ENCODE measurements at places on chromosomes 1 and 21.

- DNase-seq, result no peak
These were observed 1.5 kb upstream of the HES2 start for GRCh38 chr1:6421266-6421665.

- DNase-seq, result no peak
These were observed 232.8 kb upstream of the PTBP2 start for GRCh38 chr1:96488777-96489176.

- DNase-seq, result no peak
These were observed 40.7 kb upstream of the SLC5A9 start for GRCh38 chr1:48181669-48182367.

DNA sequence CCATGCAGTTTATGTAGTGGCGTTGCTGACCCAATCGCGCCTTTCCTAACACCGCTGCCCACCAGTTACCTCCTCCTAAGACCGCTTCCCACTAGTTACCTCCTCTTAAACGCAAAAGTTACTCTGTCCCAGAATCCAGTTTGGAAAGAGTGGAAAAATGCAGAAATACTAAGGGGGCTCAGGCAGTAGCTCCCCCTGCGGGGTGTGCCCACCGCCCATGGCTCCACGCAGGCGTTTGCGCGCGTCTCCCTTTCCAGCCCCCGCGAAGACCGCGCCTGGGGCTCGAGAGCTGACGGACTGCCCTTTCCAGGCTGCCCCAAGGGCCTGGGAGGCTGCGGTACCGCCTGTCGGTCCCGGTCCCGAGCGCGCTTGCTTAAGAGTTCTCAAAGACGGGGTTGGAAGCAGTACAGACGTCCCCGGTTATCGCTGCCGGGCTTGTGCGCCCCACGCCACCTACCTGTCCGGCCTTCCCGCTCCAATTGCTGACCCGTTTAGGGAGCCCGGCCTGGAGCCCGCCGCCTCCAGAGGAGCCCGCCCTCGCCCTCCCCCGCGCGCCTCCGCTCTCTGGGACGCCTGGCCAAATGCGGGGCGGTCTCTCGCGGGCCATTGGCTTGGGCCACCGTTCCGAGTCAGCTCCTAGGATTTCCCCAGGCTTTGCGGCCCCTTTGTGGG is 414.1 kb upstream of the ESRRG start:
- no peak for DNase-seq

GRCh38 chr1:236416165-236416564 is 22.1 kb downstream of the EDARADD start:
- peak; percentile 16 for DNase-seq

- DNase-seq, result peak; percentile 50
These were observed 25.7 kb upstream of the ABCG1 start for GRCh38 chr21:42193131-42193671.

DNA sequence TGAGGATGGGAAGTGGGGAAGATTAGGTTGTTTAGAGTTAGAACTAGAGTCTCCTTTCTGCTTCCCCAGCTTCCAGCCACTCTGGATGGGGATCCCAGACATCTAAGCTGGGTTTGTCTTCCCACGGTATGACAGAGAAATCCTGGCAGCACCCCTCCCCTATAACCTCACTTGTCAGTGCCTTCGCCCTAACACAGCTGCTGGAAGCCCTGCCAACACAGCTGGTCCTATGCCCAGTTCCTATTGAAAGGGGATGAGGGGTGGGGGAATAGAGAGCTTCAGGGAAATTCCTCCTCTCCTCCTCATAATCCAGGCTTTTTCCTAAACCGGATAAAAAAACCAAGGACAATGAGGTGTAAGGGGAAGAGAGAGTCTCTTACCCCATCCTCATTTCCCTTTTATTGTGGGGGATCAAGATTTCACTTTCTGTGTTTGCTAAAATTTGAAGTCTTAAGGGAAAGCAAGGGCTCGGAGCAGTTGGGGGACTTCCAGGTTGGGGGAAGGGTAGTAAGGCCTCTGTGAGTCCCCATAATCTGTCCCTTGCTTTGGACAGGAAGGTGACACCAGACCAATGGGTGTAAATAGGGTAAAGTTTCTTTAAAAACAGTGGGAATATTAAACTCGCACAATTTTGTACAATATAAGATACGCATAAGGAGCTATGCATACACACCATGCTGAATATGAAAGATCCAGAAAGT is 590 bp downstream of the TMOD4 start:
- no peak for DNase-seq

- DNase-seq, result no peak
These were observed 18.9 kb downstream of the HTR1D start for GRCh38 chr1:23198373-23198772.

DNA sequence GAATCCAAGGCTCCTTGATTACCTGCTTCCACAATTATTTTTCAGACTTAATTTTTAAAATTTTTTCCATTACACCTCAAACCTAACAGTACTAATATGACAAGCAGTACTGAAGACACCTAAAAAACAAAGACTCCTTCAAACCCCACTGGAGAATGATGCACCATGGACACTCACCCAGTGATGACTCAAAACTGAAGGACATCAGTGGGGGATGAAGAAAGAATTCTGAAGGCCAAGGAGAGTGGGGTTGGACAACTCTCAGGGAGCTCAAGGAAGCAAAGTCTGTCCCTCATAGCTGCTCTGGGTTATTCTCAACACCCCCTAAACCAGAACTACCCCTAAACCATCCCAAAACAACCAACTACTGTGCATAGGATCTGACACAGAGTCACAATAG is 2.4 kb upstream of the ARHGAP29 start:
- DNase-seq, result no peak

DNA sequence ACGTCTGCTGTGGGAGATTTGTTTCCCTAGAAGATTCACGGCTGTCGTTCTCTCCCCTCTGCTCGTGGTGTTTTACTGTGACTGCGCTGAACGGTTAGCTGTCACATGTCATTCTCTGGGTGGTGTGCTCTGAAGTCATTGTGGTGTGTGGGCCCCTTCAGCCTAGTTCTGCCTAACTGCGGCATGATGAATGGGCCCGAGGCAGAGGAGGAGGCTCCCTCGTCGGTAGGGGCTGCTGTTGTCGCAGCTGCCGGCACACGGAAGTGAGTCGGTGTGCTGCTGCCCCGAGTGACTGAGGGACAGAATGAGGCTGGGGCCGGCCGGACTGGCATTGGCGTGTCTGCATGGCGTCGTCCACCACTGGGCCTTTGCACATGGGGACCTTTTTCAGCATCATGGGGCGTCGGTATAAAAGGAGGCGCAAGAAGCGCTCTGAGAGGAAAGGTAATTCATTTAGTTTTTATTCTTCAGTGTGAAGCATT is 77.9 kb downstream of the ADARB1 start:
- DNase-seq, result peak; percentile 63

DNA sequence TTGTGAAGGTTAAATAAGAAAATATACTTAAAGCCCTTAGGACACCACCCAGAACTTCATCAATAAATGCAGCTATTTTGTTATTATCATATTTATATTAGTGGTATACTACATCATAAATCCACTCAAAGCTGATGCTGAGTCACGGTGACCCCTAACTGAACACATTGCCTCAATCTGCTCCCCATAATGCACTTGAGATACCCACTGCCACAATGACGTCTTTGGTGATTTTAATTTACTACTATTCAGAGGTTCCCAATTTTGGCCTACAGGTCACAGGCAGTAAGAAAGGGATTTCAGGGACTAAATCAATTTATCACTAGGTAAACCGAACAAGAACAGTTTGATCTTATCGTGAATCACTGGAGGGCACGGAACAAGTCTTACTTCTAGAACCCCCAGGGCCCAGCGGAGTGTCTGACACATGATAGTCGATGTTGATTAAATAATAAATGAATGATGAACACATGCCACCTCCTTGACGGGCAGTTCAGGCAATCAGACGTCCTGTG is 493 bp upstream of the CHD1L start:
- no peak for DNase-seq

DNA sequence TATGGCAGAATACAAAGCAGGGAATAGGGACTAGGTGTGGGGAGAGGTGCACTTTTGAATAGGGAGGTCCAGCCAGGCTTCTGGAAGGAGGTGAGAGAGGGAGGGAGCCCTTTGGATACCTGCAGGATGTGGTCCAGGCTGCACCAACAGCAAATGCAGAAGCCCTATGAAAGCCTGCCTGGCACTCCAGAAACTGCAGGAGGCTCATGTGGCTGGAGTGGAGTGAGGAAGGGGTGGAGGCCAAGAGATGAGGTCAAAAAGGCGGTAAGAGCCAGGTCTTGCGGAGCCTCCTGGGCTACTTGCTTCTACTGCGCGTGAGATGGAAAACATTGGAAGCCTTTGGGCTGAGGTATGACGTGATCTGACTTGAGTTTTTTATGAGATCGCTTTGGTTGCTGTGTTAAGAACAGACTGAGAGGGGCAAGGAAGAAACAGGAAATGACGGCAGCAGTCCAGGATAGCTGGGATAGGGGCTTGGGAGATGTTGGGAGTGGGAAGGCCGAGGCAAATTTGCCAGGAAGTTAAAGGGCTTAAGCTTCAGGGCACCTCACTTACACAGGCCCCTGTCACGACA is 4.4 kb upstream of the BATF3 start:
- no peak for DNase-seq

DNA sequence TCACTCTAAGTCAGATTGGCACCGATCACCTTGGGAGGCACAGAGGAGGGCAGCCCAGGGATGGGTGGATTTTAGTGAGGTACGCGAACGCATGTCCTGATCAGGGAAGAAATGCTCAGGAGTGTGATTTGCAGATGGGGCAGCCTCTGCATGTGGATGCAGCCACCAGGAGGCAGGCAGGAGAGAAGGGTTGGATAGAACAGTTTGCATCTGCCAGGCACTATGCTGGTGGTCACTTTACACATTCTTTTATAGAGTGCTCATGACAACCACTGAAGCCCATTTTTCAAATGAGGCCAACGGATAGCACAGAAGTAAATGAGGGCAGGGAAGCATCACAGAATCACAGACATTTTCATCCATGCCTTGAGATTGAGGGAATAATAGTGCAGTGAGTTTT is 5.7 kb downstream of the LAMB3 start:
- no peak for DNase-seq

DNA sequence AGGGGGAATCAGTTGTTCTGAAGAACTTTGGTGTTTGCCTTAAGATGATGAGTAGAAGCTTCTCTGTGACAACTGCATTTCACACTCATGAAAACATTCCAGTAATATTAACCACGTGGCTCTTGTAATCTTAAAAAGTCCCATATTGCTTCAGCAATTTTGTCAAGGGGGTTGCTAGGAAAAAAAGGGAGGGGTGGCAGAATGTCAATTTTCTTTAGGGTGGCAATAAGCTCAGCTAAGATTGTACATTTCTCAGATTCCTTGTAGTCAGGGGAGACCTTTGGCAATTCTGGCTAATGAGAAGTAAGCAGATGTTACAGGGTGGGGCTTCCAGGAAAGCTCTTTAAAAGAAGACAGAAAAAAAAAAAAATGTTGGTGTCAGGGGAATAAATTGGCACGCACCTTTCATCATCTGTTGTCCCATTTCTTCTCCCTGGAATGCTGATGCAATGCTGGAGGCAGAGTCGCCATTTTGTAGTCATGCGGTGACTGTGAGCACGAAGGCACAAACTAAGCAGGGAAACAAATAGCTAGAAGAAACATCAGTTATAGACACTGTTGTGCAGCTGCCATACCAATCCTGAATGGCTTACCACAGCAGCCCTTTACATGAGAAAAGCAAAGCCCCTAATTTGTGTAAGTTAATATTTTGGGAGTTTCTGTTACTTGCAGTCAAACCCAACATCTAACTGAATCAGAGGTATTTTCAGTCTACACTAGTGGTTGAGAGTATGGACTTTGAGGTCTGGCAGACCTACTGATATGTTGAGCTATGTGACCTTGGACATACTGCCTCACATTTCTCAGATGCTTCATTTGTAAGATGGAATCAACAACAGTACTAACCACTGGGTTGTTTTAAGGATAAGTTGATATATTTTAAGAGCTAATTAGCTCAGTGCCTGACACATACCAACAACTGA is 56.1 kb upstream of the MRPS6 start:
- no peak for DNase-seq

GRCh38 chr1:69568421-69569174 is 876 bp downstream of the LRRC7 start:
- no peak for DNase-seq

DNA sequence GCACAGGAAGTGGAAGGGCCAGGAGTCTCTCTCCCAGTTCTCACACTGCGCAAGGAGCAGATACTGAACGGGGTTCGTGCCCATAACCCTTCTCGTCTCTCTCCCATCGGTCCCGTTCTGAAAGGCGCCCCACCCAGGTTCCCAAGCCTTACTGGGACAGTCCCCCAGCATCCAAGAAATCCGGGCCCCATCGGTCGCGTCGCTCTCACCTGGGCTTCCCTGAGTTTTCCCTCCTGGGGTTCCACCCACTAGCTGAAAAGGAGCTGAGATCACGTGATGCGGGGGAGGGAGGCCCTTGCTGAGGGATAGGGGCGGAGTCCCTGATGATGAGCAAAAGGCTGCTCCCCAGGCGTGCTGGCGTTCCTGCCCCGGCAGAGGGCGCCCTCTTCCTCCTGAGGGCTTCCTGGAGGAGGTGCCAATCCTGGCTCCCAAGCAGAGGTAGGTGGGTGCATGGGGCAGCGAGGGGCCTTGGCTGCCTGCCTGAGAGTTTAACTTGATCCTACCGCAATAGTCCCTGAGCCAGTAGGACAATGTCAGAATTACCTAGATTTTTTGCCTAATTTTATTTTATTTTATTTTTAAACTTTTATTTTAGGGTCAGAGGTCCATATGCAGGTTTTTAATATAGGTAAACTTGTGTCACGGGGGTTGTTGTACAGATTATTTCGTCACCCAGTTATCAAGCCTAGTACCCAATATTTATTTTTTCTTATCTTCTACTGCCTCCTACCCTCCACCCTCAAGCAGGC is at the start of gene SPOCD1:
TSS of gene SPOCD1 (minus strand) at position 271 of the 749 bp plus-strand sequence. CDS start 689 bp downstream, outside the sequence.
- DNase-seq, result peak; percentile 86

DNA sequence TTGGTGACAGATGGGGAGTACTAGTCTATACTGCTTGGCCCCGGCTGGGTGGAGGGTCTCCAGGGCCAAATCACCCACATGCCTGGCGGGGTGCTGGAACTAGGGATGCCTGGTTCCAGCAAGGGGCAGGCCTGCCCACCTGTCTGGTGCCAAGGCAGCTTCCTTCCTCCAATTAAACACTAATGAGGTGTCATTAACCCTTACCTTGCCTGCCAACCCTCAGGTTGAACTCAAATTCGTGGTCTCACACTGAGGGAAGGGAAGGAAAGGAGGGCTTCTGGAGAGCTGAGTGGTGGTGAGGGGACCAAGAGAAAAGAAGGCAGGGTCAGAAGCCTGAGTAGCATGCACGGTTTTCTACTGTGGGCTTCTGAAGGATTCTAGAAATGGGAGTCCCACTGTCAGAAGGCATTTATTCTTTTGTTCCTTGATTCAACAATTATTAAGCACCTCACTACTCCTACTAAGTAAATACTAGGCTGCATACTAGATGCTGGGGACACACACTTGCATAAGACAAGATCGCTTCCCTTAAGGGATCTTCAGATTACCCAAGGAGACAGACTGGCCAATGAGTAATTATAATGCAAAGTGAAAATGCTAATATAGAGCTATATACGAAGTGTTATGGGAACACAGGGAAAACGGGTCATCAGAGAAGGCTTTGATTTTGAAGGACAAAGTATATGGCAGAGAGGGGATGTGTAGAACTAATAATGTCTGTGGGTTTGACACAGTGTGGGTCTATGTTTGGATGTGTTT is 5.9 kb upstream of the EFNA3 start:
- no peak for DNase-seq
